Choroid plexus epithelial cell (primary cell): ENCODE measurements at places on chromosomes 16 and 17.

GRCh38 chr17:19433727-19434340 is 22.8 kb downstream of the RNF112 start:
- no peak for DNase-seq

DNA sequence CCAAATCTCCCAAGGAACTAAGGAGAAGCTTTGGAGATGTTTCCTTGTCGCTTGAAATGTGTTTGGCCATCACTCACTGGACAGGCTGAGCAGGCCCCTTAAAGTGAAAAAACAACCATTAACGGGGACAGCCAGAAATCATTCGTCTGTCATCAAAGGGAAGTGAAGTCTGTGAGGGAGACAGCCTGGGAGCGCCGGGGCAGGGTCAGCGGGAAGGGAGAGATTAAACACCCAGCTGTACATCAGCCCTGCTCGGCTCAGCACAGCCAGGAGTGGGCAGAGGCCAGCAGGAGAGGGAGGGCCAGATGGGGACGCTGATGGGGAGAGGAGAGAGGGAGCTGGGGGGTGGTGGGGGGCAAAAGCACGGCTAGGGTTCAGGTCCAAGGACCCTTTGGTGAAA is 105.1 kb downstream of the SDK2 start:
- no peak for DNase-seq

DNA sequence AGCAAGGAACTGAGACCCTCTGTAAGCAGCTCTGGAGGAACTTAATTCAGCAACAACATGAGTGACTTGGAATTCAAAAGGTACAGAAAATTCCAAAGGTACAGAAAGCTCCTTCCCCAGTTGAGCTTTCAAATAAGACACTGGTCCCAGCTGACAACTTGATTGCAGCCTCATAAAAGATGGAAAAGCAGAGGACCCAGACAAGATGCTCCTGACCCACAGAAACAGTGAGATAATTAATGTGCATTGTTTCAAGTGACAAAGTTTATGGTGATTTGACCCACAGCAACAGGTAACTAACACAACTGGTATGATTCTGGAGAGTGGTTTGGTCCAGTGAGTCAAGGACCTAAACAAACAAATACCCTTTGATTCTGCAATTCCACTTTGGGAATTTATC is 15.2 kb upstream of the TMEM114 start:
- DNase-seq = no peak

- DNase-seq = no peak
Observed at GRCh38 chr16:89290887-89291286, 73.4 kb downstream of the ZNF778 start.

- DNase-seq = no peak
Observed at GRCh38 chr17:76422406-76422805, 30.5 kb downstream of the UBE2O start.

- DNase-seq = no peak
Observed at GRCh38 chr17:74992223-74992622, 4.8 kb downstream of the CDR2L start.

GRCh38 chr17:27363326-27363725 is 69.4 kb downstream of the WSB1 start:
- no peak for DNase-seq

DNA sequence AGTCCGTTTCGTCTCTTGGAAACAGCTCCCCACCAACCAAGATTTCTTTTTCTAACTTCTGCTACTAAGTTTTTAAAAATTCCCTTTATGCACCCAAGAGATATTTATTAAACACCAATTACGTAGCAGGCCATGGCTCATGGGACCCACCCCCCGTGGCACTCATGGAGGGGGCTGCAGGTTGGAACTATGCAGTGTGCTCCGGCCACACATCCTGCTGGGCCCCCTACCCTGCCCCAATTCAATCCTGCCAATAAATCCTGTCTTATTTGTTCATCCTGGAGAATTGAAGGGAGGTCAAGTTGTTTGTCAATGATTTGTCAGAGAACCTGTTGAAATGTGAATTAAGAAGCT is 48.2 kb downstream of the IL21R start:
- no peak for DNase-seq

- no peak for DNase-seq
Observed at GRCh38 chr16:57703416-57704010, 8.9 kb downstream of the DRC7 start.

DNA sequence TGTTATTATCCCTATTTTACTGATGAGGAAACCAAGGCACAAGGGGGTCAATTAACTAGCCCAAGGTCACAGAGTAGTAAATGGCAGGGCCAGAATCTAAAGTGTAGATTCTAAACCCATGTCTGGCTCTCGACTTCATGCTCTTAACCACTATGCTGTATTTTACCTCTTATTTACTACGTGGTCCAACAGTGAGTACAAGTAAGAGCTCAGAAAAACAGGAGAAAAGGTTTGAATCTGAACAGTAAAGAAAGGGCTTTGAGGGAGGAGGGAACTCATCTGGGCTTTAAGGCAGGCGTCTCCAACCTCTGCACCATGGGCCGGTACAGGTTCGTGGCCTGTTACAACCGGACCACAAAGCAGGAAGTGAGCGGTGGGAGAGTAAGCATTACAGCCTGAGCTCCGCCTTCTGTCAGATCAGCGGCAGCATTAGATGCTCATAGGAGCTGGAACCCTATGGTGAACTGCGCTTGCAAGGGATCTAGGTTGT is 62.9 kb downstream of the SMURF2 start:
- DNase-seq = peak; percentile 28

DNA sequence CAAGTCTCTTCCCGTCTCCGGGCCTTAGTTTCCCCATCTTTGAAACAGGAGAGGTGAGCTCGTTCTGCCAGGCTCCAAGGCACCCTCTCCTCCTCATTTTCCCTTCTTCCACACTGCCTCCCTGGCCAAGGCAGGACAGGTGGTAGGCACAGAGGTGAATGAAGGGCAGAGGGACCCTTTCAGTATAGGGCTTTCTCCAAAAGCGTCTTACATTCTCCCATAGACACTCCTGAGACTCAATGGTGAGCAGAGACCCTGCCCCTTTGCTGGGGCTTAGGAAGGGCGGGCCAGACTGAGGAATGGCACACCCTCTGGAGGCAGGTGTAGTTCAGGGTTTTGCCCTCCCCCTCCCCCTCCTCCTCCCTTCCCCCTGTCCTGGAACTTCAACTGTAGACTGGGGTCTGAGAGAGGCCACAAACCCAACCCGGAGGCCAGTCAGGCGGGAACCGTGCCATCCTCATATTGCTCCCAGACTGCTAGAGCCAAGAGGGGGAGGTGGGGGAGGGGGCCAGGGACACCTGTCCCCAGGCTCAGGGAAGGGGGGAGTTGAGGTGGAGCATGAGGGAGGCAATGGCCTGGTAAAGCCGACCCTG is 1.9 kb downstream of the PLEKHH3 start:
- no peak for DNase-seq

GRCh38 chr17:43536236-43536992 is 9.7 kb downstream of the ETV4 start:
- DNase-seq = peak; percentile 87

GRCh38 chr17:1532836-1533602 is 16.6 kb upstream of the INPP5K start:
- peak; percentile 29 for DNase-seq

GRCh38 chr16:89722392-89723278 is 1.3 kb downstream of the ZNF276 start:
- peak; percentile 51 for DNase-seq

DNA sequence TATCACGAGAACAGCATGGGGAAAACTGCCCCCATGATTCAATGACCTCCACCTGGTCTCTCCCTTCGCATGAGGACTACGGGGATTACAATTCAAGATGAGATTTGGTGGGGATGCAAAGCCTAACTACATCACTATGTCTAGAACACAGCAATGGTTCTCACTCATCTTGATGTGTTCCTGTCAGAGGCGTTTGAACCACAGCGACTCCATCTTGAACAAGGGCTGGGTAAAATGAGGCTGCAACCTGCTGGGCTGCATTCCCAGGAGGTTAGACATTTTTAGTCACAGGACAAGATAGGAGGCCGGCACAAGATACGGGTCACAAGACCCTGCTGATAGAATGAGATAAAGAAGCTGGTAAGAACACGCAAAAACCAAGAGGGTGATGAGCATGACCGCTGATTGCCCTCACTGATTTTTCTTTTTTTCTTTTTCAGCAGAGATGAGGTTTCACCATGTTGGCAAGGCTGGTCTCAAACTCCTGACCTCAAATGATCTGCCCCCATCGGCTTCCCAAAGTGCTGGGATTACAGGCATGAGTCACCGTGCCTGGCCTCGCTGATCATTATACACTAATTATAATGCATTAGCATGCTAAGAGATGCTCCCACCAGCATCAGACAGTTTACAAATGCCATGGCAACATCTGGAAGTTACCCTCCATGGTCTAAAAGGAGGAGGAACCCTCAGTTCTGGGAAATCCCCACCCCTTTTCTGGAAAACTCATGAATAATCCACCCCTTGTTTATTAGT is 3.0 kb upstream of the PPY start:
- DNase-seq = no peak

- no peak for DNase-seq
Observed at GRCh38 chr17:50884439-50885311, 18.5 kb upstream of the TOB1 start.

GRCh38 chr17:6065351-6065750 is 4.8 kb upstream of the WSCD1 start:
- DNase-seq = no peak

GRCh38 chr16:28846933-28847273 is 755 bp upstream of the TUFM start:
- DNase-seq = no peak

DNA sequence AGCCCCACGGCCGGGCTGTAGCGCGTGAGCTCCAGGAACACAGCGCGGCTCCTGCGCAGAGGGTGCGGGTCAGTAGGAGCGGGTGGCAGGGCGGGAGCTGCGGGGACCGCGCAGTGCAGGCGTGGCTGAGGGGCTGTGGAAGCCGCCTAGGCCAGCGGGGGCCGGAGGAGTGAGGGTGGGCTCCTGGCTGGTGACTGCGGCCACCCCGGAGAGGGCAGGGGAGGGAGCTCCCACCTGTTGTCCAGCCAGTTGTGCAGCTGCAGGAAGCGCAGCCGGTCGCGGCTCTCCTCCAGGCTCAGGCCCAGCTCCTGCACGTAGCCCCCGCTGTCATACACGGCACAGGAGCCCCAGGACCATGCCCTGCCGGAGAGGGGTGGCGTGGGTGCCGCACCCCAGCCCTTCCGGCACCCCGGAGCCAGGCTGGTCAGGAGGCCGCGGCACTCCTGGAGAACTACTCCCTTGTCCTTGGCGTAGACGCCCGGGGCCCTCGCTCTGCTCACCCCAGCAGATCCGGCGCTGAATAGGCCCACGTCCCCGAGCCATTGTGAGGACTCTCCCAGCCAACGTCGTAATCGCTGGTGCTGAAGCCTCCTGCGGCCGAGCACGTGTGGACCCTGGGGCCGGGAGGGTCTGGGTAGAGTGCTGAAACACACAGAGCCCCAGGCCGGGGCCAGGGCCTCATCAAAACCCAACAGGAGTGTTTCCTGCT is 43.9 kb downstream of the TSC2 start:
- no peak for DNase-seq

GRCh38 chr16:57253466-57253865 is 8.4 kb downstream of the ARL2BP start:
- no peak for DNase-seq

- peak; percentile 30 for DNase-seq
Observed at GRCh38 chr17:73347351-73347750, 35.5 kb upstream of the CDC42EP4 start.

DNA sequence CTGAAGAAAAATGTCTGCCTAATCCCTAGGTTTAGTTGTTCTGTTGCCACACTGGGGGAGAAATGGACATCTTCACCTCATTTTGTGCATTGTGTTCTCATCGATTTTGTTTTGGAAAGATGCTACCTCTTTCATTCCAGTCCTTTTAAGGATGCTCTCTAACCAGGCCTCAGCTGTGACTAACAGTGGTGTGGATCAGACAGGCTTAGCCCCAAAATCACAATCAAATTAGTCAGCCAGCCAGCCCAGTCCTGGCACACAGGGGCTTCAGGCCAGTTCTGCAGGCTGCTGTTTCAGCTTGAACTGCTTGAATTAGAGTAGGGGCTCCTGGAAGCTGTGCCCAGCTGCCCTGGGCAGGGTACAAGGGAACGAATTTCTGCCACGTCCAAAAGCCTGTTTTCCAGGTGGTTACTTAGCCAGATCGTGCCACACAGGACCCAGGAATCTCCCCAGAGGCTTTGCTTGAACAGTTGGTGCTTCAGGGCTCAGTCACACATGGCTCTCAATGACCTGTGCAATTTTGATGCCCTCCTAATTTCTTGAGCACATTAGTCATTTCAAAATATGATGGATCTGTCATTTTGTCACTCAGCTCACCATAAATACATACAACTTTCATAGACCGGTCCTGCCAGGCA is 60.7 kb downstream of the CLEC16A start:
- peak; percentile 37 for DNase-seq

DNA sequence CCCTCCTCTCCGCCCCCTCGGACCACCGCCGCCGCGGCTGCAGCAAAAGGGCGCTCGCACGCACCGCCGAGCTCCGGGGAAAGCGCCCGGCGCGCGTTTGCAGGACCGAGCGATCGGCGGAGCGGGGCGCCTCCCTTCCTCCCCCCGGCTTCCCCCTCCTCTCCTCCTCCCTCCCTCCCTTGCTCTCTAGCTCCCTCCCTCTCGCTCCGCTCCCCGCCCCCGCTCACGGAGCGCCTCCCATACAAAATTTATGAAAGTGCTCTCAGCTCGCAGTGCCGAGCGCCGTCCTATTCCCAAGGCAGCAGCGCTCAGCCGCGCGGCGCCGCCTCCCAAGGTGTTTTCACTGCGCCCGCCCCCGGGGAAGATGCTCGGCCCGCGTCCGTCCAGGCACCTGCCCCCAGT is at the start of gene RTN4RL1:
TSS of gene RTN4RL1 (minus strand) at position 115 of the 402 bp plus-strand sequence. CDS start 469 bp downstream, outside the sequence.
- DNase-seq = peak; percentile 33

- no peak for DNase-seq
Observed at GRCh38 chr16:27363246-27363632, 38.7 kb upstream of the IL21R start.

DNA sequence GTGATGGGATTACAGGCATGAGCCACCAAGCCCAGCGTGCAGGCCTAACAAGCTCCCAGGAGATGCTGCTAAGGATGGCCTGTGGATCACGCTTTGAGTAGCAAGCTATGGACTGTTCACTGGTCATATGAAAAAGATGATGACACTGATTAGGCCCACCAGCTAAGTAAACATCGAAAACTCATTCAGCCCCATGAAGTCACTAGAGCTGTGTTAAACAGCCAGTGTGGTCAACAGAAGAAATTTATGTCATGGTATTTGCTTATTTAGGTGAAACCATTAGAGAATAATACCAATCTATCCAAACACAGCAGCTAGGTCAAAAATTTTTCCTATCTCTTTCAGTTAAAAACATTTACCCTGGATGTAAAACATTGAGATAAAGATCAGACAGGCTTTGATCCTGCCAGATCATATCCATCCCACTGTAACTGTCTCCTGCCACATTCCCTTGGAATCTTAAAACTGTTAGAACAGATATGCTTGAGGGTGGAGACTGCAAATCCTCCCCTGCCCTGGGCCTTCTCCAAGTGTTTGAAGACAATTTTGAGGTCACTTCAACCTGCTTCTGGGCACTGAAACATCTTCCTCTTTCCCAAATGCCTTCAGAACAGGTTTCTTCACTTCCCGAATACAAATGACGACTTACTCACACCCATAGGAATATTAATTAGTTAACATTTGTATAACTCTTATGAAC is 30.9 kb downstream of the HOXB1 start:
- DNase-seq = no peak

DNA sequence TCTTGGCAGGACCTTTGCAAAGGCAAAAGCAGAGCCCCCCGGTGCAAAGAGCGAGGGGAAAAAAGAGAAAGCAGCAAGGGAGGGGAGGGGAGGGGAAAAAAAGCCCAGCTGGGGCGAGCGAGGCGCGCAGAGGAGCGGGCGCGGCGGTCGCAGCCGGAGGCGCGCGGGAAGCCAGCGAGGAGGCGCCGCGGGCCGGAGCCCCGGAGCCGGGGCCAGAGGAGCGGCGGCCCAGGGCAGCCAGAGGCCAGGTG is 129 bp downstream of the IRX5 start:
- DNase-seq = no peak
